EL (cell line): ENCODE measurements at places on chromosomes 11 and 22.

- no peak for DNase-seq
Observed at GRCh38 chr11:133907216-133907615, 49.6 kb downstream of the IGSF9B start.

GRCh38 chr22:31572939-31573338 is 76.6 kb downstream of the SFI1 start:
- DNase-seq: no peak

GRCh38 chr22:43217285-43218030 is 30.5 kb upstream of the TTLL12 start:
- no peak for DNase-seq

DNA sequence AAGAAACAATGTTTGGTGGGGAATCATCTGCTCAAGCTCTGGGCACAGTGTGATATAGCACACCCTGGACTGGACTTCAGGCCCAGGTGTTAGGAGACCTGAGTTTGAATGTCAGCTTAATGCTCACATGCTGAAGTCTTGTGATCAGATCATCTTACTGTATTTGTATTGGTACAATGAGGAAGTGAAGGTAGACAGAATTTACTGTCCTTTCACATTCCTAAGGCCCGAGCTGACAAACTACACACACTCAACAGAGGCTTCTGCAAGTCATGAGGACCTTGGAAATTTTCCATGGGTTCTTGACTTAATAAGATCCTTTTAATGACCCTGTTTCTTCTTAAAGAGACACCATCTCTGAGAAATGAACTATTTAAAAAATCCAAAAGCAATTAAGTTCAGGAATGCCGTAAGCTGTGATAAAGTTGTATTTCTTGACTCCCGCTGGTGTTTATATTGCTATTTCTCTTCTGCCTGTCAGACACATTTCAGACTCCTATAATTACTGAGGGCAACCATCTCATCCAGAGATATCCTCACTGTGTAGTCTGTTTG is 802.0 kb downstream of the DLG2 start:
- no peak for DNase-seq

DNA sequence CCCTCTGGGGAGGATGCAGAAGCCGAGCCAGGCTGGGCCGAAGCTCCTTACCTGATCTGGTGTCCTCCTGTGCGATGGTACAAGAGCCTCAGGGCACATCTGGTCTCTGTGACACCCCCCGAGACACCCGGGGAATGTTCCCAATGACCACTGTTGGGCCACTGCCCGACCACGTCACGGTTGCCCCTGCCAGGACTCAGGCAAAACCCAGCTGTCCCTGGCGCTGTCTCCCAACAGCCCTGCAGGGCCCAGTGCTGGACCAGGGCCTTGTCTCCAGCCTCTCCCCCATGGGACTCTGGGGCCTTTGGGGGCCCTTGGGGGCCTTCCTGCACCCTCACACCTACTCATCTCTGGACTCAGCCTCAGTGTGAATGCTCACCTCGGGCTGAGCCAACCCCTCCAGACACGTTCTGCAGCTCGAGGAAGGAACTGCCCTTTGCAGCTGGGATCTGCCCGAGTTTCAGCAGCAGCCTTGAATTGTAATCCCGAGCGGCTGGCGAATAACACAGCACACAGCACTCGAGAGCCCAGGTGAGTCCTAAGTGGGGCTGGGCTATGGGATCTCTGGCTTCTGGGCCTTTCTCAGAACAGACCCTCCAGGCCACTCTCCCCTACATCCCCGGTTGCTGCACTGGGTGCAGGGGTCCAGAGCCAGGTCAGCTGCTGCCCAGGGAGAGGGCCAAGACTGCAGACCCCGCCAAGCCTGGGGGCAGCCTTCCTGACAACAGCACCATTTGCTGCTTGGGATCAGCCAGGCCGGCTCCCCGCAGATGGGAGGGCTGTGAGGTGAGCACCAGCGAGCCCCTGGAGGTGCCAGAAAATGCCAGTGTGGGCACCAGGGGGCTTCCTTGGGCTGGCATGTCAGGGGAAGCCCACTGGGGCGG is 39.8 kb downstream of the RTN4R start:
- DNase-seq: no peak

- no peak for DNase-seq
Observed at GRCh38 chr11:57213342-57214097, 23.5 kb downstream of the APLNR start.

DNA sequence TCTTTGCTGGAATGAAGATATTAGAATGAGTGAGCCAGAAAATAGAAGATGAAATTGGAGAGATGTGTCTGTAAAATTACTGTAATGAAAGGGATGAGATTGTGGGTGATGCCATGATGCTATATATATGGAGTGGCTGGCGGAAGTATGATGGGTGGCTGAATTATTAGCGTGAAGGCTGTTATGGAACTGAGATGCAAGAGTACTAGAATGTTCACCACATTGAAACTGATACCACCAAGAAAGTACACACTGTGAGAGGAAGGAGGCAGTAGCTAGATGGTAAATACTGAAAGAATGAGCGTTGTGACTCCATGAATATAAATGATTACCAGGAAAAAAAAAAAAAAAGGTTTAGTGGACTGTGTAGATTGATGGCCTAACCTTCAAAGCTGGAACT is 411.9 kb downstream of the CNTN5 start:
- no peak for DNase-seq

DNA sequence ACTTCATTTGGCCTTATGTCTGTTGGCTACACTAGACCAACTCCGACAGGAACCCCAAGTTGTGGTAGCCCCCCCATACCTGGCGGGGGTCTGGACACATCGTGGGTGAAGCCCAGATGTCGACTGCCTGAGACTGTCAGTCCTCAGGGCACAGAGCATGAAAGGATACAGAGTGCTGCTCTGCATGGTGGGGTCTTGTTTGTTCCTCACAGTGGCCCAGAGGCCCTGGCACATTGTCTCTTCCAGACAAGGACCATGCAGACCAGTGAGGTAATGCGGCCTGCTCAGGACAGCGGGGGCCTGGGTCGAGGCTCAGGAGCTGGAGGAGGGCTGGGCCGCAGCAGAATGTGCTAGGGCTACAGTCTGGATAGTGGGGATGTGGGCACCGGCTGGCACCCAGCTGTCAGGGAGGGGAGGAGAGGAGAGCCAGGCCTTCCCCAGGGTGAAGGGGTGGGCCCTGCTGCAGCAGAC is 14.6 kb downstream of the CAPN5 start:
- no peak for DNase-seq

GRCh38 chr11:77090046-77090372 is 12.6 kb upstream of the OMP start:
- no peak for DNase-seq

GRCh38 chr11:85040166-85040565 is 587.0 kb downstream of the DLG2 start:
- DNase-seq: no peak

GRCh38 chr22:46175631-46176030 is 25.3 kb downstream of the PPARA start:
- DNase-seq: peak; percentile 76

GRCh38 chr11:60874421-60875365 is 7.4 kb downstream of the ZP1 start:
- DNase-seq: no peak

GRCh38 chr11:34461215-34461614 is 22.5 kb downstream of the CAT start:
- DNase-seq: no peak

DNA sequence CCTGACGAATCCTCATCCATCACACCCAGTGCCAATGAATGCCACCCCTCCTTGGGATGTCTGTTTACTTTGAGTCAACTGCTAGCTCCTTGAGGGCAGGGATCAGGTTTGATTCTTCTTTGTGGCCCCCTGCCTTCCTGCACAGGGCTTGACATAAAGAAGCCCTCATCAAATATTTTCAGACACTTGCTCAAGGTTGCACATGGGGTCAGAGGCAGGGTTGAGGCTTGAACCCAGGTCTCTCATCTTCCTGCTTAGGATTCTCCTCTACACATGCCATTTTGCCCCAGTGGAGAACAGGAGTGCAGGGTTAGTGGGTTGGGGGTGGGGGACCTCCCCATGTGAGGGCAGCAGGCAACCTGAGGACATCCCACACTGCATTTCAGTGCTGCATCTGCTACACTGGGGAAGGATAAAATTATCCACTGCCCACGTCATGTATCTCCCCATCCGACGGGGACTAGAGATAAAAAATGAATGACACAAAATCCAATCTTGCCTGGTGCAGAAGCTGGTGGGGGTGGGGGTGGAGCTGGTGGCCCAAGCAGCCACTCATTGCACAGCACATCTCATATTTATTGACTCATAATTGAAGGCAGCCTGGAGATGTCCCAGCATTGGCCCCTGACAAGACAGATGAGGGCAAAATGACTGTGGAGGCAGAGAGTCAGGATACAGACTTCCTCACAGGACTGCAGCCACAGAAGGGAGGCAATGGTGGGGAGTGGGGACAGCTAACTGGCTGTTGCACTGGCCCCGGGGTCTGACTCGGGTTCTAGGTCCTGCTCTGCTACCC is 41.3 kb downstream of the NEU3 start:
- DNase-seq: peak; percentile 14

- DNase-seq: no peak
Observed at GRCh38 chr22:20647586-20648305, 126.2 kb upstream of the SERPIND1 start.

DNA sequence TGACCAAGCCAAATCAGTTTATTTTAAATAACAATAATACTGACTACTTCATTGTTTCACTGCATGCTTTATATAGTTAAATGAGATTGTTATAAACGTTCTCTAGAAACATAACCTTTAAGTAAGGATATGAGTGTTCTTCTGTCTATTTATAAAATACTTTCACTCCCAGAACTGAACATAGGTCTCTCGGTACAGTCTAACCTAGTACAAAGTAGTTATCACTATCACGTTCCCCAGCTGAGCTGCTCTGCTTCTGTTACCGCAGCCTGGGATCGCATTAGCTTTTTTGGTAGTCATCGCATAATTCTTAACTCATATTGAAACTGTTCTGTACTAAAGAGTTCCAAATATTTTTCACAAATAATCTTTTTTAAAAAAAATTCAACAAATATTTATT is 143.6 kb downstream of the WNT11 start:
- no peak for DNase-seq

GRCh38 chr22:44191036-44191454 is 10.3 kb downstream of the PARVG start:
- DNase-seq: peak; percentile 11
